ENCODE measurements at places on chromosomes 1 and 21. TPM values are rescaled to one million over a fixed set of nuclear protein-coding genes. Genes with fewer than 3 reads are reported as not detected.

- no peak for DNase-seq
- H3K4me3 ChIP-seq: no peak overlapping the region
- no peak overlapping the region for H3K27ac ChIP-seq
- H3K36me3 ChIP-seq: no peaks in the 10 kb centered on the region
These were observed 85.1 kb upstream of the RHOU start for GRCh38 chr1:228650141-228650540.

LEPROT gene
- total RNA-seq: 79.5 TPM

DNA sequence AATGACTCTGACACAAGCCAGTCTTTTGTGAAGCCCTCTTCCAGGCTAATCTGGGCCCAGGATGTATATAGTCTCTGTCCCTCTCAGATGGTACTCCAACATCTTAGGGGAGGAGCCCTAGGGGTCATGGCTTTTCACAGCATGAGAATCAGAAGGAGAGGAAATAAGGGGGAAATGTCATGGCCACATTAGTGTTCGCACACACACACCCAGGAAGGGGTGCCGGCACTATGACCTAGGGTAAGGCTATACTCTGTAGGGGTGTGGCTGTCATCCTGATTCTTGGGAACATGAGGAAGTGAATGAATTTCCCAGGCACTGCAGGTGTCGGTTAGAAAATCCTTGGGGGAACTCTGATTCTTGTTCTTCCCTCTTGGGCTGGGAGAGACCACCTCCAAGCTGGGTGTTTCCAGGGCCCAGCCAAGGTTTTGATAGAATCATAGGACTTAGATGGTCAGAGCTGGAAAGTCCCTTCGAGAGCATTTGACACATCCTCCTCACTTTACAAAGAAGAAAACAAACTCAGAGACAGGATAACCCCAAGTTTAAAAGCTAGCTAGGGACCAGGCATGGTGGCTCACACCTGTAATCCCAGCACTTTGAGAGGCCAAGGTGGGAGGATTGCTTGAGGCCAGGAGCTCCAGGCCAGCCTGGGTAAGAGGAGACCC lies 22.0 kb downstream of the GFI1 start:
- no peak for DNase-seq
- no peak overlapping the region for H3K4me3 ChIP-seq
- H3K4me1 ChIP-seq: no peaks in the 10 kb centered on the region
- no peaks in the 10 kb centered on the region for H3K36me3 ChIP-seq
- no peaks in the 10 kb centered on the region for H3K27me3 ChIP-seq
- H3K27ac ChIP-seq: no peak overlapping the region

DNA sequence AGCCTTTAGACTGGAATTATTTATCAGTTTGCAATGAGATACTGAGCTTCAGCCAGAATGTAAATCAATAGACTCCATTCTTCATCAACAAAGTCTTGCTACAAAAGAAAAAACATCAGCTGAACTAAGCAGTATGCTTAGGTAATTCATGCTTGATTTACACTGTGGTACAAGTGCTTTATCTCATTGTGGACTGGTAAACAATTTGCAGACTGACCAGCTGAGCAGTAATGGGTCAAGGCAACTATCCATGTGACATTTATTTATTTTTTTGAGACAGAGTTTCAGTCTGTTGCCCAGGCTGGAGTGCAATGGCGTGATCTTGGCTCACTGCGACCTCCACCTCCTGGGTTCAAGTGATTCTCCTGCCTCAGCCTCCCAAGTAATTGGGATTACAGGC lies 39.8 kb upstream of the SYT2 start:
- H3K4me3 ChIP-seq: no peak overlapping the region
- no peak overlapping the region for H3K27ac ChIP-seq
- no peaks in the 10 kb centered on the region for H3K27me3 ChIP-seq
- H3K4me1 ChIP-seq: no peaks in the 10 kb centered on the region
- DNase-seq: no peak

MYBPH gene
- total RNA-seq: not detected

ZFP69B gene
- total RNA-seq: 0.95 TPM

KLHDC9 gene
- 7.9 TPM for total RNA-seq

DNA sequence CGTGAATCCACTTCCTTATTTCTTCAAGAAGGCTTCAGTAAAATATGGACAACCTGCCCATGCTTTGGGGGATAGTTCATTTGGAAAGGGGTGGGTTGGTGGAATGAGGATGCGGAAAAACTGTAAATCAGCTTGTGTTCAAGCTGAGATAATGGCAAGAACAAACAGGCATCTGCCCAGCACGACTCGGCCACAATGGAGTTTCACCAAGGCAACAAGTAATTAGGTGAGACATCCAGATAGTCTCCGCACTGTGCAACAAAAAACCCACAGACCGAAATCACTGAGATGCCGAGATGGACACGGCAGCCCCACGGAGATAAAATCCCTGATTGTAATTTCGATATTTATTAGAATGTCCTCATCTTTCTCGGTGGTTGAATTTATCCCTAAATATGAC lies 455.2 kb downstream of the AJAP1 start:
- H3K27ac ChIP-seq: no peak overlapping the region
- no peak overlapping the region for H3K4me3 ChIP-seq
- no peak for DNase-seq
- no peaks in the 10 kb centered on the region for H3K27me3 ChIP-seq
- H3K36me3 ChIP-seq: no peaks in the 10 kb centered on the region

AADACL4 gene
- total RNA-seq: not detected

DNA sequence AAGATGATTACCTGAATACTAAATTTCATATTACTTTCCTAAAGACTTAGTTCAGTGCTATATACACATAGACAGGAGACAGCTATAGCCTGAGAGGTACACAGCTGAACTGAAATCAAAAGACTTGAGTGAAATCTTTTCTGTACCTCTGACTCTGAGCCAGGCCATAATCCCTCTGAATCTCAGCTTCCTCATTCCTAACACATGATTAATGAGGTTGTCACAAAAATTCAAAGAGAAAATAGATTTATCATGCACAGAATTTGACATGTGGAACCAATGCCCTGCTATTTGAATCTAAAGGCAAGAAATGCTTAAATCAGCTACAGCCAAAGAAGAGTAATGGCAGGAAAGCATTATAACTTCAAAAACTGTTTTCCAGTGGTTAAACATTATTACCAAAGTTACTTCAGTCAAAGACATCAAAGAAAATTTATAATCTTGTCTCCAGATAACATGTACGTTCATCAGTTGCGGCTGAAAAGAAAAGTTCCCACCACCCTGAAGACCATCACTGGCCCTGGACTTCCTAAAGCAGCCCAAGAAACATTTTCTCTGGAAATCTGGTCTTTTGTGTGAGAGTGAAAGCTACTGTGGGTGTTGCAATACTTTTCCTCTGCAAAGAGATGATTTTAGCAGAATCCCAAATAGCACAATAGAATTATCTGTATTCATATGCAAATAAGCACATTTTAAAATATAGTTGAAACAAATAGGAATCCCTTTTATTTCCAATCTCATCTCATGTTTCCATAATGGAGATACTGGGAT lies 13.8 kb upstream of the ATP1A1 start:
- no peaks in the 10 kb centered on the region for H3K27me3 ChIP-seq
- no peak overlapping the region for H3K27ac ChIP-seq
- H3K4me1 ChIP-seq: no peaks in the 10 kb centered on the region
- no peak overlapping the region for H3K4me3 ChIP-seq
- no peaks in the 10 kb centered on the region for H3K36me3 ChIP-seq

PDZK1IP1 gene
- total RNA-seq: not detected

GRCh38 chr21:34705011-34705410 lies 36.2 kb downstream of the CLIC6 start:
- no peaks in the 10 kb centered on the region for H3K4me1 ChIP-seq
- no peak overlapping the region for H3K4me3 ChIP-seq
- DNase-seq: no peak
- no peak overlapping the region for H3K27ac ChIP-seq

LRRC39 gene
- 2.3 TPM for total RNA-seq

DNA sequence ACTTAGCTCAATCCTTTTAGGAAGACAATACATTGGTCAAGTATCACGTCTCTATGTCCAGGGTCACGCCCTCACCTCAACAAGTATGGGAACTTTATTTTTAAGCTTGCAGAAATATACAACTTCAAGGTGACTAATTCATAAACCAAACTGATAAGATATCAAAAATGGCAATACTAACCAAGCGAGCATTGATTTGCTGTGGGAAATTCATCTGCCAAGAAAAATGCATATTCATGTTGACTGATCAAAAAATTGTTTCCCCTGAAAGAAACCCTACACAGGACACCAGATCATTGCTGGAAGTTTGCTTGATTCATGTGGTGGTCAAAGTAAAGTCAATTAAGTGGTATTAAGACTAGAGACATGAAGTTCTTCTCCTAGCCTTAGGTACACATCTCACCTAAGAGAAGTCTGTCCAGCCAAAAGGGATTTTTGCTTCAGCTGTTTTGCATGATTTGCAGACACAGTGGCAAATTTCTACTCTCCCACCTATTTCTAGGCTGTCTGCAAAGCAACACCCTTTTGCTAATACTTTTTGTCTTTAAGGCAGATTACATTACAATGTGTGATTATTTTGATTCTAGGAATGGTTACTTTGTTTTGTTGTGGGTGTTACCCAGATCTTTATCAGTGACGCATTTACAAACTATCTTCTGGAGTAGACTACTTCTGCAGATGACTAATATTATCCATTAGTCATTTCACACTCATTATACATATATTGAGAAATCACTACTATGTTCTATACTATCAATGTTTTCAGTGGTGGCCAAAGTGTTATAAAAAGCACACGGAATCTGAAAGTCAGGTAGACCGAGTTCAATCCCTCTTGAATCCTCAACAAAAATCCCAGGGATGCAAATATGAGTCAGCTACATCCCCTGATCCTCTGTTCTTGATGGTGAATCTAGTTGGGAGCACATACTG lies 12.4 kb downstream of the SAMSN1 start:
- no peak for DNase-seq
- H3K27me3 ChIP-seq: no peaks in the 10 kb centered on the region
- no peaks in the 10 kb centered on the region for H3K4me1 ChIP-seq

CHAF1B gene
- 0.35 TPM for total RNA-seq

DNA sequence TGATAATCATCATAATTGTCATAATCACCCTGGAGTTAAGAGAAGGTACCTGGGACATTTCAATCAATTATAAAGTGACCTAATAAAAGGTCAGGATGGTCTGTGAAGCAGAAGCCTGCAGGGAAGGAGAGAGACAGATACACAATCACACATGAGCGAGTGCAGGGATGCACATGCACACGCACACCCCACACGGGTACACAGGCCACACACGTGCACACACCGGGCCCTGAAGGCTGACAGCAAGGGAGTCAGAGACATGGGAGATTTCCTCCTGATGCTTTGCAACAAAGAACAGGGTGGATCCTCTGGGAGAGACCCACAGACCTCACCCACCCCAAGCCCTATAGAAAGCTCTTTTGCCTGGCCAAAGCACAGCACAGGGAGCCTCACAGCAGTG lies 82.3 kb upstream of the ZC3H12A start:
- H3K4me3 ChIP-seq: no peak overlapping the region
- no peaks in the 10 kb centered on the region for H3K36me3 ChIP-seq
- no peak for DNase-seq

DNA sequence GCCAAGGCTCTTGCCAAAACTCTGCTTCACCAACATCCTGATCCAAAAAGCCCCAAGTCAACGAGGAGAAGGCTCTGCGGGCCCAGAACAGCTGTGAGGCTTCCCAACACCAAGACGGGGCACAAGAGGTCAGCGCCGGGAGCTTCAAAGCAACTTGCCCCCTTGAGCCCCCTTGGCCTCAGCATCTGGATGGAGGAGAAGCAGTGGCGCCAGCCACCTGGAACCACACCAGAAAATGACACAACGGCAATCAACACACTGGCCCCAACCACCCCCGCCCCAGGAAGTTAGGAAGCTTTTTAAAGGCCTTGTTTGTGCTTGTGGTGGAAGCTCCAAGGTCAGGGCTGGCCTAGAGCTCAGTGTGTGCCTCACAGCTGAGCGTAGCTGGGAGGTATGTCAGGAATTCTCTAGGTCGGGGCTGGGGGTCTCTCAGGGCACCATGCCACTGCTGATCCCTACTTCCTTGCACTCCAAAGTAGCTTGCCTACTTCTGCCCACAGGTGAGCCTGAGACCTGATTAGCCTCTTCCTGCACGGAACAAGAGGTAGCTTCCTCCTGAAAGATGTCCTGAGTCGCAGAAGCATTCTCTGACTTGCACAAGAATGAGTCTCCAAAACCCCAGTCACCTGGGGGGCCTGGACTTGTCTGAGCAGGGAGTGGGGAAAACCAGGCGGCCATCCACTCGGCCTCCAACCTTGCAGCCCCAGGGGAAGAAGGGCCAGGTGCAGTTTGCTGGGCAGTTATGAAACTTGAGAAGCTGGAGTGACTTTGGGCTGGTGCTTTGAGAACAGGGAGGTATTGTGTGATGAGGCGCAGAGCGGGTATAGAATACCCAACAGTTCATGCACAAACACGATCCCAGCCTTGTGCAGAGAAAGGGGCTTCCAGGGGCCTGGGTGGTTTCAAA lies 9.7 kb upstream of the SRP9 start:
- H3K4me3 ChIP-seq: no peak overlapping the region
- no peak for DNase-seq
- H3K27ac ChIP-seq: peak overlapping the region; percentile 83
- H3K27me3 ChIP-seq: no peaks in the 10 kb centered on the region
- no peaks in the 10 kb centered on the region for H3K36me3 ChIP-seq

- no peaks in the 10 kb centered on the region for H3K36me3 ChIP-seq
- H3K27me3 ChIP-seq: no peaks in the 10 kb centered on the region
- DNase-seq: peak; percentile 96
- peaks cover 23% of the 10 kb centered on the region for H3K4me1 ChIP-seq
- peak within 1 kb of the TSS; percentile 93 for H3K4me3 ChIP-seq
These were observed at the start of gene CCT8 for GRCh38 chr21:29073222-29074006. TSS of gene CCT8 (minus strand) at chr21:29073648. CDS start at chr21:29073590, 58 bp downstream.

- no peaks in the 10 kb centered on the region for H3K36me3 ChIP-seq
- no peaks in the 10 kb centered on the region for H3K4me1 ChIP-seq
- no peak overlapping the region for H3K27ac ChIP-seq
These were observed 94.0 kb upstream of the NGF start for GRCh38 chr1:115432061-115432460.

RIIAD1 gene
- not detected for total RNA-seq

SERPINC1 gene
- not detected for total RNA-seq

LENEP gene
- not detected for total RNA-seq

IL22RA1 gene
- total RNA-seq: 0.14 TPM

RPE65 gene
- total RNA-seq: not detected

GRCh38 chr1:36859926-36860325 lies 174.4 kb downstream of the GRIK3 start:
- H3K27me3 ChIP-seq: no peaks in the 10 kb centered on the region
- H3K4me3 ChIP-seq: no peak overlapping the region
- no peak overlapping the region for H3K27ac ChIP-seq
- H3K4me1 ChIP-seq: no peaks in the 10 kb centered on the region

GRCh38 chr21:17269760-17270159 lies 243.1 kb upstream of the CXADR start:
- no peak overlapping the region for H3K4me3 ChIP-seq
- no peak overlapping the region for H3K27ac ChIP-seq
- H3K36me3 ChIP-seq: no peaks in the 10 kb centered on the region
- DNase-seq: no peak
- no peaks in the 10 kb centered on the region for H3K4me1 ChIP-seq
- no peaks in the 10 kb centered on the region for H3K27me3 ChIP-seq
